ENCODE measurements at places on chromosomes 6 and 20.

- DNase-seq, result no peak
Measured at GRCh38 chr20:60191014-60191413, 232.8 kb downstream of the CDH26 start.

GRCh38 chr6:119290306-119290705 lies 59.3 kb downstream of the MAN1A1 start:
- no peak for DNase-seq

GRCh38 chr6:22727710-22728109 lies 158.3 kb downstream of the HDGFL1 start:
- DNase-seq, result no peak

DNA sequence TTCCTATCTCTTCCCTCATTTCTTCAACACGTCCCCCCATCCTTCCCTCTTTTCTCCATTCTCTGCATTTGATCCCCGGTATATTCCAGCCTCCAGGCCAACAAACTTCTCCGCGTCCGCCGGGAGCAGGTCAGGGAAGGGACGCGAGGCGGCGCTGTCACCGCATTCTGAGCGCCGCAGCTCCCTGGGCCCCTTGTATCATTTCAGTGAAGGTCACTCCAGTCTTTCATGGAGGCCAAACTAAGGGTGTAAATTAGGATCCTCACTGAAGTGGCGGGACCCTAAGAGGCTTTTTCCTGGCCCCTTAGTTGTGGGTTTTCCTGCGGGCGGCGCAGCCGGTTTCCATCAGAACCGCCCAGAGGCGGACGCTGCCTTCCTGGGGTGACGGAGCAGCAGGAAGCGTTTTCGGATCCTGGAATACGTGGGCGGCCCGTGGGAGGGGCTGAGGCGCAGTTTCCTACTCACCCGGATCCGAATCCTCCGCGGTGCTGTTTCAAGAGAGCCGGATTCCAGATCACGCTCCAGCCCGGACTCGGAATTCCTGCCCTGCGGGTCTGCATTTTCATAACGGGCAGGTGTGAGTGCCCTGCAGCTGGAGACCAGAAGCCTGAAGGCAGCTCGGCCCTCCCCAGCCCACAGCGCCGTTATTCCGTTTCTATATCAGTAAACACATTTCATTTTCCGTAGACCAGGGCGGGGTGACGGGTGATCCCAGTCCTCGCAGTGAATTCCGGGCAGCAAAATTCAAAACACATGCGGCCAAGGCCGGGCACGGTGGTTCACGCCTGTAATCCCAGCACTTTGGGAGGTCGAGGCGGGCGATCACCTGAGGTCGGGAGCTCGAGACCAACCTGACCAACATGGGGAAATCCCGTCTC lies 3.6 kb upstream of the MICA start:
- peak; percentile 29 for DNase-seq

- no peak for DNase-seq
Measured at GRCh38 chr20:64129146-64129782, 21.9 kb upstream of the NPBWR2 start.

- DNase-seq, result no peak
Measured at GRCh38 chr6:127328043-127328609, 15.3 kb downstream of the ECHDC1 start.

GRCh38 chr6:6869094-6869493 lies 238.7 kb upstream of the RREB1 start:
- DNase-seq, result no peak

DNA sequence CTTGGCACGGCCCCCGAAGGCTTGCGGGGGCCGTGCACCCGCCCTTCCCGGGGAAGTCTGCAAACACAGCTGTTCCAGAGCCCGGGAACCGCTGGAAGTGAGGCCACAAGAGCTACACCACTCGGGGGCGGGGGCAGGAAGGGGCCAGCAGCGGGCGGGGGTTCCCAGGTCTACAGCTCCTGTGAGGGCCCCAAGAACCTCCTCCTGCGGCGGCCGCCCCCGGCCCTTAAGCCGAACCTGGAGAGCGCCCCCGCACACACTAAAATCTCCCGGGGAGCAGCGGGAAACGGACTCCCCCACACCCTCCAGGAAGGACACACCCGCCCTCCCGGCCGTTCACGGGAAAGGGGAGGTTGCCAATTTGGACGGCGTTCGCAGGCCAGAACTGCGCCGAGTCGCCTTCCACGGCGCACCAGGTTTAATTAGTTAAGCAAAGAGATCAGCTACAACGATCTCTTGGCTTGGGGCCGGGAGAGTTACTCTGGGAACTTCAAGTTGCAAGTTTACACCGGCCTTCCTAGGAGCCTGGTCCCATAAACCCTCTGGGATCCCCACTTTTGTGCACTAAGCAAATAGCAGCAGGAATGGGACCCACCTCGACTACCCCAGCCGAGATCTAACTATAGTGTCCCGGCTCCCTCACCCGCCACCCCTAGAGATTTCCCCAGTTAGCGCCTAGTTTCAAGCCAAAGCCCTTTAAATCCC lies 1.7 kb downstream of the JAG1 start:
- DNase-seq, result peak; percentile 65

GRCh38 chr6:90406957-90407356 lies 110.3 kb upstream of the BACH2 start:
- no peak for DNase-seq

DNA sequence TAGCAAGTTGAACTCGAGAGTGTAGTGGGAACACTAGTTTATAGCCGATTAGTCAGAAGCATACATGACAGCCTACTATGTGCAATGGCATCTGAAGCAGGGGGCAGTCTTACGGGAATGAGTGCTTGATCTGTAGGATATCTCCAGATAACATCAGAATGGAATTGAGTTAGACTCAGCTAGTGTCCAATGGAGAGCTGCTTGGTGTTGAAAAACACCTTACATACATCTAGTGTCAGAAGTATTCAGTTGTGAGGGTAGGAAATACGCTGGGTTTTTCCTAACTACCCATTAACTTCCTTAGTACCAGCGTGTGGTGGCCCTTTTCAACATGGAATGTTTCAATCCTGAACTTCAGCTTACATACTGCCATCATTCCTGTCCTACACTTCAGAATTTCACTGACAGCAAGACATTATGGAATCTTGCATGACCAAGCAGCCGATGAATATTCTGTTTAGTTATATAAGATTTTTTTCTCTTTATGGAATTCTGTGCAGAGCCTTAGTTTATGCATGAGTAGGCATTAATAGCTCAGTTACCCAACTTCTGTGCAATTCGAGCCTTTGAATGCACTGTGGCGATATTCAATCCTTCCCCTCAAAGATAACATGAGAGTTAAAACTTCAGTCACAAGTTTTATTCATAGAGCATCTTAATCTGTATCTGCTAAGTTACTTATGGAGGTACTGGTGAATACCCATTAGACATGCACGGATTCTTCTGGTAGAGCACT lies 218.6 kb upstream of the MOCS1 start:
- DNase-seq, result no peak

GRCh38 chr6:107612762-107613415 lies 123.0 kb downstream of the SOBP start:
- no peak for DNase-seq

- no peak for DNase-seq
Measured at GRCh38 chr6:161748535-161749416, 474.9 kb upstream of the AGPAT4 start.

GRCh38 chr20:52379723-52380336 lies 188.3 kb upstream of the ZFP64 start:
- no peak for DNase-seq

DNA sequence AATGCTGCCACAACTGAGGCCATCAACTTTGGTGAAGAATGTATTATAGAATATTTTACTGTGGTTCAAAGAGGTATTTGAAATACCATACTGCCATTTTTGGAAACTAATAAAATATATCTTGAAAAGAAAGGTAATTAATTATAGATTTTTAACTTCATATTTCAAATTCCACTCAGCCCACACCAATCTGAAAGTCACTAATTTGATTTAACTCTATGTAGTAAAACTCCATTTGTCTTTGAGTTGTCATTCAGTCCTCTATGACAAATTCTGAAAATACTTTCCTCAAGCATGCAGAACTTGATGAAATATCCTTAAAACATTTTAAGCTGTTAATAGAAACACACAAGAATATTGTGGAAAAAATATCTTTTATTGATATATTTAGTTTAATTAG lies 1196.7 kb upstream of the CITED2 start:
- no peak for DNase-seq

- no peak for DNase-seq
Measured at GRCh38 chr6:51541847-51542246, 545.6 kb downstream of the PKHD1 start.

DNA sequence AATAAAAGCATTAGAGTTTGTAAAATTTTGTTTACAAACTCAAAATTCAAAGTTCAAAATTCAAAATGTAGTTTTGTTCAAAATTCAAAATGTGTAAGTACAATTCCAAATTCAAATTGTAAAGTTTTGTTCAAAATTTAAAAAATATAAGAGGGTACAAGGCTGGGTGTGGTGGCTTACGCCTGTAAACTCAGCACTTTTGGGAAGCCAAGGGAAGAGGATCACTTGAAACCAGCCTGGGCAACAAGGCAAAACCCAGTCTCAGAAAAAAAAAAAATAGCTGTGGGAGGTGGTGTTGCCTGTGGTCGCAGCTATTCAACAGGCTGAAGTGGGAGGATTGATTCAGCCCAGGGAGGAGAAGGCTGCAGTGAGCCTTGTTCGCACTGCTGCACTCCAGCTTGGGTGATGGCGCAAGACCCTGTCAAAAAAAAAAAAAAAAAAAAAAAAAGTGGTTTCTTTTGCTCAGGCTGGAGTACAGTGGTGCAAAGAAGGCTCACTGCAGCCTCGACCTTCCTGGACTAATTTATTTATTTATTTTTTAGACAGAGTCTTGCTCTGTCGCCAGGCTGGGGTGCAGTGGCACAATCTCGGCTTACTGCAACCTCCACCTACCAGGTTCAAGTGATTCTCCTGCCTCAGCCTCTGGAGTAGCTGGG lies 5.4 kb upstream of the ZBTB12 start:
- DNase-seq, result no peak

GRCh38 chr6:26269531-26270485 lies 95.2 kb upstream of the BTN3A2 start:
- no peak for DNase-seq

Measured in esophagus squamous epithelium (tissue), 5 donors.